ENCODE measurements at places on chromosomes 6 and 20.
A peak's percentile ranks its signal among the peaks of the same experiment; 100 is the strongest.

DNA sequence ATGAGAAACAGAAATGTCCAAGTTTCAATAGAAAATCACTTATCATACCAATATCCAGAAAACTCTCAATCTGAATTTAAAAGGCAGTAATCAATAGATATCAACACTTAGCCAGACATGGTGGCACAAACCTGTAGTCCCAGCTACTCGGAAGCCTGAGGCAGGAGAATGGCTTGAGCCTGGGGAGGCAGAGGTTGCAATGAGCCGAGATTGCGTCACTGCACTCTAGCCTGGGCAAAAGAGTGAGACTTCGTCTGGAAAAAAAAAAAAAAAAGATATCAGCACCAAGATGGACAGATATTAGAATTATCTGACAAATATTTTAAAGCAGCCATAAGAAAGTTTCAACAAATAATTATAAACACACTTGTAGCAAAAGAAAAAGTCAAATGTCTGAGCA lies 47.0 kb downstream of the TCP11 start:
- no peak overlapping the region for H3K4me3 ChIP-seq
- no peak for DNase-seq
- 0 out of 2 replicates have a peak, but pooled peaks cover 2% of the 10 kb centered on the region for H3K36me3 ChIP-seq
- H3K27me3 ChIP-seq = no peaks in the 10 kb centered on the region
- H3K4me1 ChIP-seq = peaks cover 5% of the 10 kb centered on the region

- H3K4me3 ChIP-seq = no peak overlapping the region
- H3K4me1 ChIP-seq = no peaks in the 10 kb centered on the region
- H3K36me3 ChIP-seq = no peaks in the 10 kb centered on the region
- no peak overlapping the region for H3K27ac ChIP-seq
These were observed 30.5 kb upstream of the HFE start for GRCh38 chr6:26056583-26057350.

GRCh38 chr6:50815436-50816114 lies 3.1 kb upstream of the TFAP2B start:
- no peak overlapping the region for H3K27ac ChIP-seq
- no peak for DNase-seq
- no peaks in the 10 kb centered on the region for H3K4me1 ChIP-seq
- peaks cover 32% of the 10 kb centered on the region for H3K27me3 ChIP-seq

GRCh38 chr6:45169815-45170214 lies 158.3 kb upstream of the RUNX2 start:
- no peak overlapping the region for H3K27ac ChIP-seq
- no peaks in the 10 kb centered on the region for H3K4me1 ChIP-seq
- H3K36me3 ChIP-seq = no peaks in the 10 kb centered on the region
- no peak for DNase-seq
- H3K27me3 ChIP-seq = no peaks in the 10 kb centered on the region
- no peak overlapping the region for H3K4me3 ChIP-seq

GRCh38 chr6:69866351-69866769 lies at the start of gene COL19A1:
COL19A1 (plus strand) TSS chr6:69866556; CDS start chr6:69879568, 13,012 bp downstream.
- DNase-seq = no peak
- H3K27ac ChIP-seq = no peak within 1 kb of the TSS
- H3K4me3 ChIP-seq = peak within 1 kb of the TSS; percentile 43

DNA sequence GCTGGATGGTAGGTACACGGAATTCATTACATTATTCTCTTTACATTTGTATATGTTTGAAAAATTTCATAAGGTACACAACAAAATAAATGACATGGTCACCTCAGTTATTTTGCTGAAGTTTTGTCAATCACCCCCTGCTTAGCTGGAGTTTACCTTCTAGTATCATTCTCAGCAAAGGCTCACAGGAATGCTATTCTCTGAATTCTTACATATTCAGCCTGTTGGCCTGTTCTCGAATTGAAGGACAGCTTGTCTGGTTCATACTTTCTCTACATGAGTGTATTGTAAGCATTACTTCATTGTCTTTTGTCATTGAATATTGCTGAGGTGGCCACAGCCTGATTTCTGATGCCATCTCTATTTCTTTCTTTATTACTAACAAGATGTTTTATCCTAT lies 12.8 kb downstream of the CALHM5 start:
- no peaks in the 10 kb centered on the region for H3K27me3 ChIP-seq
- 0 out of 2 replicates have a peak, but pooled peaks cover 1% of the 10 kb centered on the region for H3K4me1 ChIP-seq
- DNase-seq = no peak
- H3K4me3 ChIP-seq = no peak overlapping the region
- no peaks in the 10 kb centered on the region for H3K36me3 ChIP-seq
- no peak overlapping the region for H3K27ac ChIP-seq

- no peaks in the 10 kb centered on the region for H3K27me3 ChIP-seq
- no peak for DNase-seq
- no peaks in the 10 kb centered on the region for H3K4me1 ChIP-seq
- no peak overlapping the region for H3K27ac ChIP-seq
These were observed 29.2 kb upstream of the SSR1 start for GRCh38 chr6:7341989-7342742.

DNA sequence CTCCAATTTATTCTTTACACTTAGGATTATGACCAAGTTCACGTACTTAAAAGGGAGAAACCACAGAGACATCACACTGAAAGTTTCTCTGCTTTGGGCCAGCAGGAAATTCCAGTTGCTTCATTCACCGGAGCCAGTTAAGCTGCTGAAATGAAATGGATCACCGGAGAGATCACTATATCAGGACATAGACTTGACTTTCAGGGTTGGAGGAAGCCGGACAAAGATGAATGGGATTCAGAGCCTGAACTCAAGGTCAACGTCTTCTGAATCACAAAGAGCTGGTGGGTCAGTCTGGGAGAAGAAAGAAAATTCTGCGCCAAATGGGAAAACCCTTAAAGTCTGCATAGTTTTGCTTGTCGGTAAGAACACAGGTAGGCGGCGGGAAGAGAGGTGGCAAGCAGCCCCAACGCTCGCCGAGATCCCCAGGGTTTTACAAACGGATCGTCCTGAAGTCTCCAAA lies 81.9 kb upstream of the CCDC28A start:
- no peak for DNase-seq
- no peaks in the 10 kb centered on the region for H3K4me1 ChIP-seq
- H3K4me3 ChIP-seq = peak overlapping the region; percentile 74
- no peaks in the 10 kb centered on the region for H3K27me3 ChIP-seq

DNA sequence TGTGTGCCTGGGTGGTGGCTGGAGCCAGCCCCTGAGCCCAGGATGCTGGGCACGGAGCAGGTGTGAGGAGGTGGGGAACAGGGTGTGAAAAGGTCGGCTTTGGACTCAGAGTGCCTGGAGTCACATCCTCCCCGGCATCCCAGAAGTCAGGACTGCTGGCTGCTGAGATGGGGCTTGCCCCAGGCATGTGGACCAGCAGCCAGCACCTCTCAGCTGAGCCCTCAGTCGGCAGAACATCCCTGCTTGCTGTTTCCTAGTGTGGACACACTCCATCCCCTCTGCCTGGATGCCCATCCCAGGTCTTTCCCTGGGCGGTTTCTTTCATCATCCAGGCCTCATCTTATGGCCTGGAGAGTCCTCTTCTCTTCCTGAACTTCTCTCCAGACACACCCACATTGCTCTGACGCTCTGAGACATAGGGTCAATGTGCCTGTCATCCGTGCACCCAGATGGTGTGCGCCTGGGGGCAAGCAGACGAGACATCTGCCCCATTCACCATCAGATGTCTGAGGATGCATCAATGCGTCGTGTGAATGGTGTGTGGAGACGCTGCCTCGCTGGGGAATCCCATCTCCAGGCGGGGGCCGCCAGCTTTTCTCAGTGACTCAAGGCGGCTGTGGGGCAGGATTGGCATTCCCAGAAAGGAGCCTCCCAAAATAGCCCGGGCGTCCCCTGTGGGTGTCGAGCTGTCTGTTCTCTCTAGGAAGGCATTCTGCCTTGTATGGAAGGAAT lies 104.2 kb downstream of the SYCP2 start:
- no peaks in the 10 kb centered on the region for H3K36me3 ChIP-seq
- DNase-seq = no peak
- H3K4me1 ChIP-seq = no peaks in the 10 kb centered on the region
- H3K4me3 ChIP-seq = no peak overlapping the region
- H3K27ac ChIP-seq = no peak overlapping the region

GRCh38 chr6:21596949-21597682 lies 3.6 kb downstream of the SOX4 start:
- H3K4me3 ChIP-seq = peak overlapping the region; percentile 83
- no peaks in the 10 kb centered on the region for H3K4me1 ChIP-seq
- peaks cover 10% of the 10 kb centered on the region for H3K36me3 ChIP-seq
- H3K27ac ChIP-seq = no peak overlapping the region
- H3K27me3 ChIP-seq = no peaks in the 10 kb centered on the region

GRCh38 chr6:43972913-43973300 lies 154.3 kb downstream of the MRPL14 start:
- DNase-seq = no peak
- no peak overlapping the region for H3K4me3 ChIP-seq
- 0 out of 2 replicates have a peak, but pooled peaks cover 1% of the 10 kb centered on the region for H3K4me1 ChIP-seq
- H3K27ac ChIP-seq = no peak overlapping the region

GRCh38 chr20:57433657-57434389 lies 42.6 kb downstream of the RBM38 start:
- H3K4me3 ChIP-seq = no peak overlapping the region
- H3K36me3 ChIP-seq = no peaks in the 10 kb centered on the region
- no peak for DNase-seq
- peaks cover 3% of the 10 kb centered on the region for H3K4me1 ChIP-seq
- no peak overlapping the region for H3K27ac ChIP-seq
- no peaks in the 10 kb centered on the region for H3K27me3 ChIP-seq

DNA sequence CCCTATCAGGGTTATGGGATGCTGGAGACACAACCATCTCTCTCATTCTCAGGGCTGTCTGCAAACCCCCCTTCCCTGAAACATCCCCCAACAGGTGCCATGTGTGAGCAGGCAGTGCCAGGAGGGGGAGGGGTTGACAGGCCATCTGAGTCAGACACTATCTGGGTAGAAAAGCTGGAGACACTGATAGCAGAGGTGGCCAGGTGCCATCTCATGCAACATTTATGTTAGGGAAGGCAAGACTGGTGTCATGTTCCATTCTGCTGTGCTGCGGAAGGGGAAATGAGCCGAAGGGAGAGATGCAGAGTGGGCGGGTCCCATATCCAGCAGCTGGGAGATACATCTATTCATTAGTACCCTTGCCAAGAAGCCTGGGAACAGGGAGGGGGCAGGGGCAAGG lies 3.5 kb downstream of the LHFPL5 start:
- H3K27ac ChIP-seq = no peak overlapping the region
- H3K36me3 ChIP-seq = no peaks in the 10 kb centered on the region
- peaks cover 7% of the 10 kb centered on the region for H3K4me1 ChIP-seq

DNA sequence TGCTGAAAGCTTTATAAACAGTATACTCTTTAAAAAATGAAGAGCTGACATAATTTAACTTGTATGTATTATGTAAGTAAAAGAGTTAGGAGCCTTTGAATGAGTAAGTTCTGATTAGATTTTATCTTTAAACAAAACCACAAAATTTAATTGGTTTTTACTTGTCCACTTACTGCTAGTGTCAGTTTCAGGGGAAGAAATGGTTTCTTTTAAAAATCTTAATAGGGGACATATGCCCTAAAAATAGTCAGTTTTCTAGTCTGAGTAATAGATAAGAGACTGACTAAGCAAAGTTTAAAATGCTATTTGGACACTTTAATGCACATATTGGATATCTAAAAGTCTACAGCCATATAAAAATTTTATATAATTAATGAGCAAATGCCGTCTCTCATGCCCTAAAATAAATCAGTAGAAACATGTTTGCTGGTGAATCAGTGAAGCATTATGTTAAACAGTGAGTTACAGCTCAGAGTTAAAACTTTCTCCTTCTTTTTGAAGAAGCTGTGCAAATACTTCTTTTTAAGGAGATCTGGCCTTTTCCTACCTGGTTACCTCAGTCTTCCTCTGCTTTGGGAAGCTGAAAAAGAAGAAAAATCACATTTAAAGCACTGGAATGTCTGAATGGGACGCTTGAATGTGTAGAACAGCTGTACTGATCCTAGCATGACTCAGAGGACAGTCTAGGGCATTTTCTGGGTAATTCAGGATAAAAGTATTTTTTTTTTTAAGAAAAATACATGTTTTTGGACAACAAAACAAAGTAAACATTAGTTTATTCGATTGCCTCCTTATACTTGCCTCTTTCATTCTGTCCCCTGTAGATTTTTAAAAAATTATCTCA lies 55.3 kb downstream of the CDH26 start:
- no peaks in the 10 kb centered on the region for H3K27me3 ChIP-seq
- no peak overlapping the region for H3K27ac ChIP-seq
- no peaks in the 10 kb centered on the region for H3K4me1 ChIP-seq
- DNase-seq = no peak
- H3K4me3 ChIP-seq = no peak overlapping the region

DNA sequence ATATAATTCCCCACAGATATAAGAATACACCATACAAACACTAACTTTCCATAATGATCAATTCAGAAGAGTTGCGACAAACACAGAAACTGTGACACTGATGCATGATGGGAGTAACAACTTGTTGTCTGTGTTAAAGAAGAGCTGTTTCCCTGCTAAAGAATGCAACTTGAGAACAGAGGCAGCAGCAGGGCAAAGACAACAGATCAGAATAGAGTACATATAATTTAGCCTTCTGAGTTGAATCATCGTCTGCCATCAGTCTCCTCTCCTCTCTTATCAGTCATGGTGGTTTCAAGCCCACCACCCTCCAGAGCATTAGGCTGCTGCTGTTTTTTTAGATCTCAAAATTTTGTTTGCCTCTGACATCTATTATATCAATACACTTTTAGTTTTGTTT lies 280.4 kb downstream of the UBE3D start:
- no peaks in the 10 kb centered on the region for H3K4me1 ChIP-seq
- H3K36me3 ChIP-seq = no peaks in the 10 kb centered on the region
- DNase-seq = no peak
- no peak overlapping the region for H3K4me3 ChIP-seq
- H3K27me3 ChIP-seq = no peaks in the 10 kb centered on the region
- no peak overlapping the region for H3K27ac ChIP-seq

DNA sequence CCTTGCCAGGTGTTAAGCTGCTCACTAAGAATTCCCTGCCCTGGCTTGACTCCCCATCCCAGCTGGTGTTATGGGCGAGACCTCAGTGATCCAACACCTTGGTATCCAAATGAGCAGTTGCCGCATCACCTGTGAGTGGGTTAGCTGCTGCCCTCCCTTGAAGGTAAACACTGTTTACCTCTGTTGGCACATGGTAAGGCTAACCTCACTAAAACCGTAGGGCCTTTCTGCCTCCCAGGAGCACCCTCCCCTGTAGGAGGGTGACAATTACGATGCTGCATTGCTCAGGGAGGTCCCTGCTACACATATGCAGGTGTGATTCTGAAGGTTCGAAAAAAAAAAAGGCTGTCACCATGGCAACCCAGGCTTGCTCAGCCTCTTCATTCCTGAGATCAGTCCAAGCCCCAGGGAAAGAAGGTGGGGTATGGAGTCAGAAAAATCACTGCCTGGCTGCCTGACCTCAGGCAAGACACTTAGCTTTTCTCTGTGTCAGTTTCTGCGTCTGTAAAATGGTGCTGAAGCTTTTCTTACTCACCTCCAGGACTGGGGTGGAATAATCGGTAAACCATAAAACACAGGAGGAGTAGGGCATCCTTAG lies 19.5 kb downstream of the PNPLA1 start:
- H3K4me3 ChIP-seq = no peak overlapping the region
- no peaks in the 10 kb centered on the region for H3K36me3 ChIP-seq
- DNase-seq = peak; percentile 20
- H3K27me3 ChIP-seq = no peaks in the 10 kb centered on the region

- no peak overlapping the region for H3K27ac ChIP-seq
- H3K4me1 ChIP-seq = no peaks in the 10 kb centered on the region
- H3K4me3 ChIP-seq = no peak overlapping the region
- no peak for DNase-seq
These were observed 14.5 kb downstream of the NPEPL1 start for GRCh38 chr20:58706975-58707681.

GRCh38 chr6:134457941-134458340 lies 140.0 kb upstream of the SGK1 start:
- H3K36me3 ChIP-seq = no peaks in the 10 kb centered on the region
- no peak overlapping the region for H3K4me3 ChIP-seq
- H3K4me1 ChIP-seq = peaks cover 6% of the 10 kb centered on the region
- DNase-seq = no peak

Data from iPS DF 6.9 (cell line).